GDM1 (cell line): ENCODE measurements at places on chromosomes 6 and 20.

DNA sequence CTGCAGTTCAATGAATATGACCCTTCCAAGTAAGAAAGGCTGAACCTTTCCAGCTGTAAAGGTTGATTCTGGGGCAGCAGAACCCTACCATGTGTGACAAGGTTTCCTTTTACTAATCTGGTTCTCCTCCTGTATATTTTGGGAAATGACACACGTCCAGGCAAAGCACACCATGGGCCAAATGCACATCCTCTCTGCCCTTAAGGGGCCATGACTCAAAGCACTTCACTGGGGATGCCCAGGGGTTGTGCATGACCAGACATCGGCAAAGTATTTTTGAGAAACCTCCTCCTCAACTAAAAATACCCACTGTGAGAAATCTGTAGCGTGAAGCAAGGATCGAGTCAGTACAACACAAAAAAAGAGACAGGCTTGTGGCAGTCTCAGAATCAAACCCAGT, 174.7 kb downstream of the BACH2 start:
- no peak for DNase-seq

DNA sequence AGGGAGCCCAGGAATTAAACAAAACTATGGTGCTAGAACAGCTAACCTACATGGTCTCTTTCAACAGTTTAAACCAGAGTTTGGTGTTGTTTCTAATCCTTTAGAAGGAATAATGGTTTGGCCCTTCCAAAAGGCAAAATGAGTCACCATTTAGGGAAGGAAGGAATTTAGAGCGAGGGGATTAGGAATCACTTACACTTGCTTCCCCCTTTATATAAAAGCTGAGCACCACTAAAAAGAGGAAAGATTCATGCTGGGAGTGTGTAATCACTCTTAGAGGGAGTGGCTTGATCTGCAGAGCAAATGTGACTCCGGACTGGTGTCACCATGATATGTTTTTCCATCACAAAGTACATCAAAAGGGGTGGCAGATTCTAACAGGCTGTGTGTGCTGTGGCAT, 63.6 kb downstream of the F13A1 start:
- no peak for DNase-seq

DNA sequence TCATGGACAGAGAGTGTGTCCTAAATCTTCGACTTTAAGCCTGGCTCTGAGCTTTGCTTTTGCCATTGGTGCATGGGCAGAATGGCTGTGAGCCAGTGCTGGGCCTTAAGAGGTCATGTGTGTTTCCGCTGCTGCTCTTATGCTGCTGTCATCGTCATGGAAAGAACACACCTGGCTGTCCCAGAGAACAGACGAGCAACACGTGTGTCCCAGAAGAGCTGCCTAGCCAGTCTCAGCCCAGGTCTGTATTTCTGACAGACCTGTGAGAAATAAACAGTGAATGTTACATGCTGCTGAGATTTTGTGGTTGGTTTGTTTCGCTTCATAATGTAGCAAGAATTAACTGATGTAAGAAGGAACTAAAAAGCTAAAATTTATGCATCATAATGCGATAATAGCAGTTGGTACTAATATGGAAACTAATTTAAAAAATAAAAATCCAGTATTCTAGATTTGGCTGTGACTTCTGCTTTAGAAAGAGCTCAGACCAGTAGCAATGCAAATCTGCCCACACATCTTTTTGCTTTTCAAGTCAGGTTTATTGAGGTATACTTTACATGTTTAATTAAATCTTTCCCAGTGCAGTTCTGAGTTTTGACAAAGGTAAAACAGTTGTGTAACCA, 11.5 kb upstream of the SCP2D1 start:
- DNase-seq: no peak

GRCh38 chr6:35664945-35665344, 23.8 kb downstream of the FKBP5 start:
- no peak for DNase-seq

GRCh38 chr6:105324386-105324950, 78.4 kb downstream of the PREP start:
- DNase-seq: no peak

GRCh38 chr20:41029150-41029901, 704 bp downstream of the TOP1 start:
- no peak for DNase-seq

DNA sequence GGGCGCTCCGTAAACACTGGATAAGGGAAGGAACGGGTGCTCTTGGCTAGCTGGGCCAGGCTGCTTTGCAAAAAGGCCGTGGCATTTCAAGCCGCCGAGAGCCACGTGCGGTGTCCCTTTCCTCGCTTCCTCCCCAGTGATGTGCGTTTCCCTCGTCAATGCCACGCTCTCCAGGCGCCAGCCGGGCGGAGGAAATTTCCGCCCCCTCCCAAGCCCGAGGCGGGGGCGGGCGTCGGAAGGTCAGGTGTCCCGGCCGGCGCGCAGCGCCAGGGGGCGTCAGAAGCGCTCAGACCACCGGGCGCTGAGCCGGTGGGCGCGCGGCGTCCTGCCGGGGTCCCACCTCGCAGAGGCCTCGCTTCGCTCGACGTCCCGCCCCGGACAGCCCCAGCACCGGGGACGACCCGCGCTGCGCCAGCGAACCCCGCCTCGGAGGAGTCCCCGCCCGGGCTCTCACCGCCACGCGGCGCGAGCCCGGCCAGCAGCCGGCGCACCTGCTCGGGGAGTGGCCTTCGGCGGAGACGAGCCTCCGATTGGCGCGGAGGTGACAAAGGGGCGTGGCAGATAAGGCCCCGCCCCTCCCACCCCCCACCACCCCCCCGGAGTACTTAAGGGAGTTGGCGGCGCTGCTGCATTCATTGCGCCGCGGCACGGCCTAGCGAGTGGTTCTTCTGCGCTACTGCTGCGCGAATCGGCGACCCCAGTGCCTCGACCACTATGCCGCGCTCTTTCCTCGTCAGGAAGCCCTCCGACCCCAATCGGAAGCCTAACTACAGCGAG, at the start of gene SNAI1:
TSS of gene SNAI1 (plus strand) at position 635 of the 777 bp plus-strand sequence. CDS start at position 715, 80 bp downstream.
- peak; percentile 72 for DNase-seq

GRCh38 chr20:3222635-3223600, 13.6 kb downstream of the ITPA start:
- DNase-seq: no peak
